ENCODE measurements at places on chromosomes 11 and 22.

GRCh38 chr22:35313311-35314121 lies 13.8 kb downstream of the TOM1 start:
- DNase-seq: no peak

GRCh38 chr11:119772076-119772475 lies 43.1 kb upstream of the NECTIN1 start:
- DNase-seq: no peak

DNA sequence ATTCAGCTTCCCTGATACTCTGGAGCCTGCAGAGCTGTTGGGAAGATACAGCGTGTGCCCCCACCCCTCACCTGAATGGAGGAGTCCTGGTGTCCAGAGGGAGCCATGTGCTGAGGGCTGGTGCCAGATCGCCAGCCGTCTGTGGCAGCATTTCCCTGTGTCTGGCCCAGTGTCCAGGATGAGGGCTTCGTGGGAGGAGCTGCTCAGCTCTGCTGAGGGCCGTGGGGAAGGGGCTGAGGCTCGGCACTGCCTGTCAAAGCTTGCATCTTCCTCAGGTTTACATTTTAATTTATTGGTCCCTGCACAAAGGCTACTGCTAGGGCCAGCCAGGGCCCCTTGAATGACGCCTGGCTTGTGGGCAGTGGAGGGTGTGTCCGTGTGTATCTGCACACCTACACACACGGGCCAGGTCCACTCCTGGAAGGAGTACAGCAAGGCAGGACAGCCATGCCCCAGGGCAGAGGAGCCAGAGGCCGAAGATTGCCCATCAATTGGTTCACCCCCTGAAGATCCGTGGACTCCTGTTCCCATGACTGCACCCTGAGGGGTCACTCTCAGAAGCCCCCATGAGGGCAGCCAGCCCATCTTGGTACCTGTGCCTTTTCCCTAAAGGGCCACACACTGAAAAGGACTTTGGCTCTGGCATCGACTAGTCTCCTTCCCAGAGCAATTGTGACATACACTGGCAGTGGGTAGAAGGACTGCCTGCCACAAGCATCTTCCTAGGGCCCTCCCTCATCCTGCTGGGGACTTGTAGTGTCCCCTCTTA lies 107.7 kb upstream of the PARVA start:
- DNase-seq: no peak

GRCh38 chr11:35006389-35007128 lies 90.1 kb downstream of the PDHX start:
- no peak for DNase-seq

DNA sequence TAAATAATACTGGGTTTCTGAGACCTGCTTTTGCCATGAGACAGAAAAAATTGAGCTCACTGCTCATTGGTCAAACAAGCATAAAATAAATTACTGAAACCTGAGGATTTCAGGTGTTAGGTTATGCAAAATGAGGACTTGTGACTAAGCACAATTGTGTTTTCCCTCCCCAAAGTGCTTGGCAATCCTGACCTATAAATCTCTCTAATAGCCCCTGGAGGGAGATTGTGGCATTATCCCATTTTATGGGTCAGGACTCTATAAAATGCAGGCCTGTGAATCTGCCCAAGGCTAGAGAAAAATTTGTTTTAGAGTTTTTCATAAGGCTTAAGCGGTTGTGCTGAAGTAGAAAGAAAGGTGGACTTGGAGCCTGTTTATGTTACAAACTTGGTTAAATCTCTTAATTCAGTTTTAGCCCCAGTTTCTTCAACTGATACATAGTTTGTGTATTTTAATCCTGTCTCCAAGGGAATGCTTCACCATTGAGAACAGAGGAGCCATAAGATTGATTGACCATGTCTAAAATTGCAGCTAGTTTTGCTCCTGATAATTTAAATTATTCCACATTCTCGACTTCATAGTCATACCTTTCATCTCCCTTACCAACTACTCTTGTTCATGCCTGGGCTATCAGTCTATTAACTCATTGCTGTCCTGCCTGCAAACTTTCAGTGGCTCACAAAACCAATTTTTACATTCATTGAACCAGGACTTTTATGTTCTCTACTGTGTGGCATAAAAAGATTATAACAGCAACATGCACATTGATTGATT lies 63.6 kb upstream of the LRRC4C start:
- DNase-seq: no peak

GRCh38 chr22:40638261-40638660 lies 1.7 kb upstream of the MRTFA start:
- DNase-seq: no peak

GRCh38 chr11:78830277-78830819 lies 255.7 kb upstream of the NARS2 start:
- no peak for DNase-seq

GRCh38 chr11:19121646-19122045 lies 4.7 kb downstream of the ZDHHC13 start:
- DNase-seq: no peak

DNA sequence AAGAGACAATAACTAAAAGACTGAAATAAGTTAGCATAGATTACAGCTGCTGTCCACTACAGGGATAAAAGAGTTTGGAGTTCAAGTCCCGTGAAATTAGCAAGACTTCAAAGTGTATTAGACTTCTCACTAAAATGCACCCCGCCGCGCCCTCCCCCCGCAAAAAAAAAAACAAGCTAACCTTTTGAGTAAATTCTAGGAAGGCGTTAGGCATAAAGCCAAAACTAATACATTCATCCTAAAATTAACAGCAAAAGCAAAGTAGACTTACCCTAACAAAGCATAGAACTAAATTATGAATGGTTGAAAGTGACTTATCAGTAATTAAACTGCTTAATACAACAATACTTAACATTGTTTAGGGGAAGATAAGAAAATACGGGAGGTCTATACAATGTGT lies 581.0 kb upstream of the CHORDC1 start:
- no peak for DNase-seq

DNA sequence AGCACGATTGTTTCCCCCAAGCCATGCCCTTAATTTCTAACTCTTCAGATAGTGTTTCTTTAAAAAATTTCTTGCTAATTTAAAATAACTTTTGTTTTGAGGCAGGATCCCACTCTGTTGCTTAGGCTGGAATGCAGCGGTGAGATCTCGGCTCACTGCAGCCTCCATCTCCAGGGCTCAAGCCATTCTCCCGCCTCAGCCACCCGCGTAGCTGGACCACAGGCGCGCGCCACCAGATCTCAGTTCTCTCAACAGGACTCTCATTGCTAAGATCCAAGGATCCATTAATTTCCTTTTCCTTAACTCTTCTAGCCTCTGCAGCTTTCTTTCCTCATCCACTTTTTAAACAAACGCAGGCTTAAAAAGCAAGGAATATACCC lies 327 bp upstream of the MED17 start:
- DNase-seq: no peak

DNA sequence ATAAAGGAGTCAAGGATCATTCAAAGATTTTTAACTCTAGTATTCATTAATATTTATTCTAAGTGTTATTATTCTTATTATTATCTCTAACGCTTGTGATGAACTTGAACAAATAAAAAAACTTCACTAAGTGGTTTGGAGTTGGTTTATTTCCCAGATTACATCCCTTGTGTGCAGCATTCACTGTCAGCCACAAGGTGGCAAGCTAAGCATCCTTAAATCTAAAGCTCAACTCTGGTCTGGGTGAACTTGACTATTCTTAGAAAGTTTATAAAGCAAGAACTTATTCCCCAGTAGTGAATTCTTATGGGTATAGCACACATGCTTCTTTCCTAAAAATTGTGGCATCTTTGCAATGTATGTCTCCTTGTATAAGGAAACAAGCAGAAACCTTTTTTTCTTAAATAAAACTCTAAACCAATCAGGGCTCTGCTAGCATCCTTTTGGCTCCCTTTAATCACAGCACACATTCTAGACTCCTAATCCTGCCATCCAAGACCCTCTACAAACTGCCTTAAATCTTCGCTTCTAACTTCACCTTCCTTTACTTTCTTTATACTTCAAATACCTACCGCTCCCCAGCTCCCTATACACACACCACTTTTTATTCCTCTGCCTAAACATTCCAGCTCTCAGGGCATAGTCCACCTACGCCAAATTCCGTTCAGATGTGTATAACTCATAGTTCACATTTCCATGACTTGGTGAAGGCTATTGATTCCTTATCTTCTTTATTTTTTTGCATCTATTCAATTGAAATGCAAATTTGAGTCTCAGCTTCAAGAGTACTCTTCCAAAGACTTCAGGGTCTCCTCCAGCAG lies 1068.8 kb downstream of the DLG2 start:
- DNase-seq: no peak

GRCh38 chr11:119336744-119337469 lies 2.6 kb downstream of the RNF26 start:
- no peak for DNase-seq

DNA sequence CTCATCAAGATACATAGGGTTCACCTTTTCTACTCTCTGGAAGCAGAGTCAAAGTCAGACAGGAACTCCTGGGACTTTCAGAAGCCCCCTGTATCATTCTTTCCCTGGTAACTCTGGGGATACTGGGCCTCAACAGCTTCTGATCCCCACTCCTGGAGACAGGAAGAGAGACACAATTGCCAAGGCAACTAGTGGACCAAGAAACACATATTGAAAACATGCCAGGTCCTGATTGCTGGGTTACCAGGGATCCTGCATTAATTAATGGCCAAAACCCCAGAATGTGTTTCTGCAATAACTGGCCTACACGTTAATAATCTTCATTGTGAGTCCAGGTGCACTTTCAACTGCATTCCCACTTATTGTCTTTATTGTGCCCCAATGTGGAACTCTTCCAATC lies 260.8 kb upstream of the POU2AF2 start:
- no peak for DNase-seq

GRCh38 chr22:41925783-41926460 lies 684 bp downstream of the TNFRSF13C start:
- DNase-seq: peak; percentile 72

DNA sequence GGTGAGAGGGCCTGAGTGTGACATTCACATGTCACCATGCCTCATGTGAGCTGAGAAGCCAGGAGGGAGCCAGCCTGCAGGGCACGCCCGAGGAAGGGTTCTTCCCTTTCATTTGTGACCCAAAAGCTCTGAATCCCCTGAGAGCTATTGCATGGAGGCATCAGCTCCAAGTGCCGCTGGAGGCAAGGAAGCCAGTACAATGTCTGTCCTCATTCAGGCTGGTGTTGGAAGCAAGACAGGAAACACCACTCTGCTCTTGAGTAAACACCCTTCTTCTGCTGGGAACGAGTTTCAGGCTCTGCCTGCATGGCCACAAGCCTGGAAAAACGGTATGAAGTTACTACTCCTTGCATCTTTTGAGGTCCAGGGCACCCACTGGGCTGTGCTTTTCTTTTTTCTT lies 83.8 kb upstream of the LARGE1 start:
- DNase-seq: no peak

- DNase-seq: no peak
Measured at GRCh38 chr11:80417681-80418080, 976.9 kb upstream of the TENM4 start.

- no peak for DNase-seq
Measured at GRCh38 chr11:67486481-67487195, 3.8 kb downstream of the AIP start.

DNA sequence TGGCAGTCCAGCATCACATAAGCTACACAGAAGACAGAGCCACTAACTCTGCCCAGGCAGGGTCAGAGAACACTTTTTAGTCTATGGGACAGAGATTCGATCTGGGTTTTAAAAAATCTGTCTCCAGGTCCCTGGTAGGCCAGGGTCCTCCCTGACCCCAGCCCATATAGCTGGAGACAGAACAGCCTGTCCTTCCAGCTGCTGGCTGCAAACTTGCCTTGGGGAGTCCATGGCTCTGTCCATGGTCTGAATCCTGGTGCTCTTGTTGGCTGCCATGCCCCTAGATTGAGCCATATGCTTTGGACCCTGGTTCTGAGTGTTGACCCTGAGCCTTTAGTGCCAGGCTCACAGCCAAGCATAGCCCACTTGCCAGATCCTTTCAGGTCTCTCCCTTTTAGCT lies 13.3 kb upstream of the LIPT2 start:
- no peak for DNase-seq

All from stimulated activated CD8-positive, alpha-beta memory T cell treated with anti-CD3 and anti-CD28 coated beads, Interleukin-4, amount 100 ng/mL, for 24 hours (primary cell).